ENCODE measurements at places on chromosomes 13 and 19.

GRCh38 chr19:44512326-44513298 lies 12.3 kb upstream of the ZNF180 start:
- DNase-seq: peak; percentile 24

DNA sequence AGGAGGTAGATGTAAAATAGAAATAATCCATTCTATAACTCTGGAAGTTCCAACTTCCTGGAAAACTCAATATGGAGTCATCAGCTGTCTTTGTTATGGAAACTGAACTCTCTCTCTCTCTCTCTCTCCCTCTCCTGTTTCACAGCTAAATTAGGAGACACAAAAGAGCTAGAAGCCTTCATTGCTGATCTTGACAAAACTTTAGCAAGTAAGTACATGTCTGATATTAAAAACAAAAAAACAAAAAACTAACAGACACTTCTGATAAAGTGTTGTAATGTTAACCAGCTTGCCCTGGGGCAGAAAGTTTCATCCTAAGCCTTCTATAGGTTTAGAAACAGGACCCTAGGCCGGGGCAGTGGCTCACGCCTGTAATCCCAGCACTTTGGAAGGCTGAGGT lies 11.3 kb downstream of the RGCC start:
- DNase-seq: no peak

DNA sequence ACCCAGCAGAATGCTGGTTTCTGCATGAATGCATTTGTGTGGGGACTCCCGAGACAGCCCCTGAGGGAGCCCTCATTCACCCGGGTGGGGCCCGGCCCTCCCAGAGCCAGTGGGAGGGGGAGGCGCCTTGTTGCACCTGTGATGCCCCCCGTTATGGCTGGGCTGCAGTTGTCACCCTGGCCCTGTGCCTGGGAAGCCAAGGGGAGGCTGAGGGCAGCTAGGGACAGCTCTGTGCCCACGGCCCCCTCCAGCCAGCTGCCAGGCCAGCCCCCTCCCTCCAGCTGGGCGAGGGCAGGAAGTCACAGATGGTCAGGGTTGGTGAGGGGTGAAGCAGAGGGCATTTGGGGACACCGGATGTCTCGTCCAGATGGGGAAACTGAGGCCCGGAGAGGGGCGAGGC lies 26.1 kb downstream of the NFIC start:
- no peak for DNase-seq

DNA sequence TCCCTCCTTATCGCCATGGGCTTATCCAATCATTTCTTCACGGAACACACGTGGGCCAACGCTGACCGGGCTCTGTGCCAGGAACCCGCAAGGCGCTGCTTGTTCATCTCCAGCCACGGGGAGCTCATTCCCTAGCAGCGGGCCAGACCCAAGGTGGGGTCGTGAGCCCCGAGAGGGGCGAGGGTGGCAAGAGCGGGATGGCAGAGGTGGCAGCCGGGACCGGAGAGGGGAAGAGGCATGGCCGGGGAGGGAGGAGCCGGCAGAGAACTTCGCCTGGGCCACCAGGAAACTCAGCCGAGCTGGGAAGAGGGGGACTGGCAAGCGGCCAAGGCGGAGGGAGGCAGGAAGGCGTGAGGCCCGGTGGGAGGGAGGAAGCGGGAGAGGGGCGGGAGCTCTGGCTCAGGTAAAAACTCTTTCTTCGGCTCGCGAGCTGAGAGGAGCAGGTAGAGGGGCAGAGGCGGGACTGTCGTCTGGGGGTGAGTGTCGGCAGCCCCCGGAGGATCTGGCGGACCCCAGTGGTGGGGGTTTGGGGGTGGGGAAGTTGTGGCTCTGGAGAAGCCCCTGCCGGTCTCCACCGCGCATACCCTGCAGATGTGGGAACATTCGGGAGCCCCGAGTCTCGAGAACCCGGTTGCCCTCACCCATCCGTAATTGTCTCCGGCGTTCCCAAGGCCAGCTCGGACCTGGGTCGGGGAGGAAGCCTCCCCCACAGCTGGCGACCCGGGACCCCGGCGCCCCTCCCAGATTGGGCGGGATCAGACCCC lies at the start of gene B3GNT3:
Gene B3GNT3, plus strand, starts transcription at position 408 of the 764 bp plus-strand sequence. CDS start 12,670 bp downstream, outside the sequence.
- DNase-seq: no peak

DNA sequence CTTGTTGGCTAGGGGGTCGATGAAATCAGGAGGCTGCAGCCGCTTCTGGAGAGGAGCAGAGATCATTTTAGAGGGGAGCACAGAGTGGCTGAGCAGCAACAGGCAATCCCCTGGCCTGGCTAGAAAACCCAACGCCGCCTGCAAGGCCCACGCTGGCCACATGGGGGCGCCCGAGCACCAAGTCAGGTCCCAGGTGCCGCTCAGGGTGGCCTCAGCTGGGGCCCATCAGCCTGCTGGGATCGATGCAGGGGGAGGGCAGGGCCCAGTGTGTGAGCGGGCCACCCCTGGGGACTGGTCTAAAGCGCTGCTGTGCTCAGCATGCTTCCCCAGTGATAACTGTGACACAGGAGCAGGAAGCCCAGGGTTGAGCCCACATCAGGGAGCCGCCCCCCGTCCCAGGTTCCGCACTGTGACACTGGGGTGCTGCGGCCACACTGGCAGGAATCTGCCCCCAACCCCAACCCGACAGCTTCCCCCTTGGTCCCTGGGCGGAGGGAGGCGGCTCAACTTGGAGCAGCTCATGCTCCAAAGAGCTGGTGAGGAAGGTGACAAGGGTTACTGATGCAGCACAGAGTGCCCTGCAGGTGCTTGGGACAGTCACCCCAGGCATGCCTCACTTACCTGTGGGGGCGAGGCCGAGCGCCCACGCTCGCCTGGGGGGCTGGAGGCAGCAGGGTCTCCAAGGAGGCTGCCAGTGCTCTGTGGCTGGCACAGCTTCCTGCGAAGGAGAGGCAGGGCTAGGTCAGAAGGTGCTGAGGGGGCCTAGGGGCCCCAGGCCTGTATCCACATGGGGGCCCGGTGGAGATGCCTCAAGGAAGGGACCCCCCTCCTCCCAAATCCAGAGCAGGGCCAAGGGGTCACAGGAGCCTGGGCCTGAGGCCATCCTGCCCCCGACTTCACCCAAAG lies 13.3 kb upstream of the ISYNA1 start:
- peak; percentile 88 for DNase-seq

GRCh38 chr13:109668433-109669233 lies 117.8 kb downstream of the IRS2 start:
- DNase-seq: no peak

DNA sequence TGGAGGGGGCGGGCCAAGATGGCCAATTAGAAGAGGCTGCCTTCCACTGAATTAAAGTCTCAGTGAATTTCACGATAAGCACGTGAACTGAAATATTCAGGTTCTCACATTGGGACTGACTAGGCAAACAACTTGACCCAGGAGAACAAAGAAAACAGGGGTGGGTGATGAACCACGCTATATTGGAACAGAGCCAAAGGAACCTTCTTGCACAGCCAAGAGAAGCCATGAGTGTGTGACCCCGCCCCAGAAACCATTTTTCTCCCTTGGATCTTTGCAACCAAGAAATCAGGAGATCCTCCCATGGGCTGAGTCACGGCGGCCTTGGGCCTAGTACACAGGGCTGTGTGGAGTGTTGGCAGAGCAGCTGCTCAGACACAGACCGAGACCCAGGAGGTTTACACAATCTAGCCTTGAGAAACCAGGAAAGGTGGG lies 36.8 kb downstream of the ERICH4 start:
- DNase-seq: no peak

GRCh38 chr13:39410964-39411363 lies 192.0 kb downstream of the LHFPL6 start:
- no peak for DNase-seq

- no peak for DNase-seq
These were observed 3.0 kb downstream of the SIGLEC9 start for GRCh38 chr19:51127755-51128154.

DNA sequence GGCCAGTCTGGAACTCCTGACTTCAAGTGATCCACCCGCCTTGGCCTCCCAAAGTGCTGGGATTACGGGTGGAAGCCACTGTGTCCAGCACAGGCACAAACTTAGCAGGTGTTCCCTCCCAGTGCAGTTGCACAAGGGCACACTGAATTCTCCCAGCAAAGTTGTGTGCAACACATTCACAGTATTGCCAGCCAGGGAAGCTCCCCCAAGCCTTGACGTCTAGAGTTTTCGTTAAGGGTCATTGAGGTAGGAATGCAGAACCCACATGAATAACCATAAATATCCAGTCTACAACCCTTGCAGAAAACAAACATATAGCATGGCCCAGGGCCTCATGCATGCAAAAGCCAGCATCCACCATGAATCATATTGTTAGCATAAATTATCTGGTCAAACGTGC lies 3.3 kb upstream of the AURKC start:
- no peak for DNase-seq

DNA sequence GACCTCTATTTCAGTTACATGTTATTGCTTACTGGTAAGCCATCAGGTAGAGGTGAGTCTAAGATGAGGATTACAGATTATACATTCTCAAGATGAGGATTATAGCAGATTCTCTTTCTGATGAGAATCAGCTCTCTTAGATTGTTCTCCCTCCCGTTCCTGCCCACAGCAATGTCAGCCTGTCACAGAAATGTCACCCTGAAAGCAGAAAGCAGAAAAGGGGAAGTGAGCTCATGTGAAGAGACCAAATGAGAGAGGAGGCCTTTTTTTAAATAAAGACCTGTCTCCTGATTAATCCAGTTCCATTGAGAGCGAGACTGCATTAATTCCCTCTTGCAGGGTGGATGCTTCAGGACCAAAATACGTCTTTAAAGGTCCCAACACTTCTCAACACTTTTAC lies 445.6 kb downstream of the KCTD12 start:
- no peak for DNase-seq

DNA sequence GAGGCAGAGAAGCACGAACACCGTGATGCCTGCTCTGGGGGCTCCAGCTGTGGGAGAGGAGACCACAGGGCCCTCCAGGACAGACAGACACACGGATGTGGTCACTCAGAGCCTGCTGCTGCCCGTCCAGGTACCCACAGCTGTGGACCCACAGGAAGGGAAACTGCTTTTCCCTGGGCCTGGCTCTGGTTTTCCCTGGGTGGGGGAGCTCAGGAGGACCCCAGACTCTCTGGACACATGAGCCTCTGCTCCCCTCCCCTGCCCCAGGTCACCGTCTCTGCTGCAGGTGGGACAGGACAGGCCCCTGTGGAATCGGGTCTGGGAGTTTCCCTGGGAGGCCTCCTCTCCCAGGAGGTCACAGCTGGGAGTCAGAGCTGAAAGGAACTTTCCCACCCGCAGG lies 7.3 kb downstream of the LILRA4 start:
- no peak for DNase-seq

DNA sequence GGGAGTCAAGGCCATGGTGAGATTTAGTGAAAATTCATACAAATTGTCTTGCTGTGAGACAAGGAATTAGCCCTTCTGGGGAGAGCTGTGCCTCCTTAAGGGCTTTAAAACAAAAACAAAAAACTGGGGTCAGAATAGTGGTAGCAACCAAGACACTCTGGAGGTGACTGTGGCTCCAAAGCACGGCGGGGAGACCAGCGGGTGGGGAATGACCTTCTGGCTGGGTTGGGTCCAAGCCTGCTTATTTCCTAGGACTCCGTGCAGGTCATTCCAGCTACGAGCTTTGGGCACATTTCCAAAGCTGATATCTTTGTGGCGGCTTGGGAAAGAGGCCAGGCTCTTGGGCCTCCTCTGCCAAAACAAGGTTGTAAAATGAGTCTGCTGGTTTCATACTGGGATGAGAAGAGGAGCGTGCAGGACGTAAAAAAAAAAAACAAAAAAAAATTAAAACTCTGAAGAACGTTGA lies 348.3 kb downstream of the UQCRFS1 start:
- no peak for DNase-seq

- DNase-seq: no peak
These were observed 24.7 kb upstream of the EIF3G start for GRCh38 chr19:10144361-10144760.

- no peak for DNase-seq
These were observed 366 bp upstream of the KL start for GRCh38 chr13:33015791-33016323.

DNA sequence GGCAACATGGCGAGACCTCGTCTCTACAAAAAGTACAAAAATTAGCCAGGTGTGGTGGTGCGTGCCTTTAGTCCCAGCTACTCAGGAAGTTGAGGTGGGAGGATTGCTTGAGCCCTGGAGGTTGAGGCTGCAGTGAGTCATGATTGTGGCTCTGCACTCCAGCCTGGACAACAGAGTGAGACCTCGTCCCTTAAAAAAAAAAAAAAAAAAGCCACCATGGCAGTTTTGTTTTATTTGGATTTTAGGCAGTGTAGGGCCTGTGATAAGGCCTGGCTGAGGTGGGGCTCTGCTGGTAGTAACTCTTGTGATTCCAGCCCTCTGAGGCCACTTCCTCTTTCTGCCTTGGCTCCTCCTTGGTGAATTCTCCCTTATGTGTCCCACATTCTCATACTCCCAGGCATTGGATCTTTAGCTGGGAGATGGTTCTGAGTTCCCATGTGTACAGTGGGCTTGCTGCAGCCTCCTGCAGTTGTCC lies 39.2 kb downstream of the GATAD2A start:
- peak; percentile 62 for DNase-seq

GRCh38 chr19:8666814-8667405 lies 31.7 kb downstream of the ACTL9 start:
- DNase-seq: no peak

DNA sequence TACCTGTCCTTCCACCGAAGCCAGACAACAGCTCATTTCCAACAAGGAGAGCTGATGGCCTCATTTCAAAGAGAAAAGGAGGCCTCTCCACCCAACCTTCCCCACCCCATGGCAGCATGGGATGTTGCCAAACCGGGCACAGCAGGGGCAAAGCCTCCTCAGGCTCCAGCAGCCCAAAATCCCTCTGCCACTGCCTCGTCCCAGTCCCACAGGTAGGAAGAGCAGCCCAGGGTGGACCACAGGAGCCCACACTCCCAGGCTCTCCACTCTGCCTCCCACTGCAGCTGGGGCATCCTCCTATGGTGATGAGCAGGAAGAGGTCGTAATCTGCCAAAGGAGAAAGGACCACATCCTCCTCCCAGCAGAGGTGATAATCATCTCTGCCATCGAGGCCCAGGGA lies 50.9 kb downstream of the PEPD start:
- no peak for DNase-seq

DNA sequence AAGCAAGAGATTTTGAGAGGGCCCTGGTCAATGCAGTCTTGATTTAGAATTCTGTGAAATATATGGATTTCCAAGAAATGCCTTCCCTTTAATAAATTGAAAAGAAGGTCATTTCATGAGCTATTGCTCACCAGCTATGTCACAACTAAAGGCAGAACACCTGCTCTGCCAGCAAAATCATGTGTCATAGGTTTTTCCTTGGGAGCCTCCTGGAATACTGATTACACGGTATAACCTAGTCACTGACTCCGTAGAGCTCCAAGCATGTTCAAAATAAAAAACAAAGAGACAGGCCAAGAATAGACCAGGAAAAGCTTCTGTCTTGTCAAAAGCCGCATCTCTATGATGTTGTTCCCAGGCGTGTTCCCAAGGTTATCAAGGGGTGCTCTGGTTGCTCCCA lies 45.5 kb downstream of the HSPH1 start:
- DNase-seq: no peak

DNA sequence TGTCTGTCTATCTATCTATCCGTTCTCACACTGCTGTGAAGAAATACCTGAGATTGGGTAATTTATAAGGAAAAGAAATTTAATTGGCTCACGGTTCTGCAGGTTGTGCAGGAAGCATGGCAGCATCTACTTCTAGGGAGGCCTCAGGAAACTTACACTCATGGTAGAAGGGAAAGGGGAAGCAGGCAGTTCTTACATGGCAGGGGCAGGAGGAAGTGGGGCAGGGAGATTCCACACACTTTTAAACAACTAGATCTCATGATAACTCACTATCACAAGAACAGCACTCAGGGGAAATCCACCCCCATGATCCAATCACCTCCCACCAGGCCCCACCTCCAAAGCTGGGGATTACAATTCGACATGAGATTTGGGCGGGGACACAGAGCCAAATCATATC lies 105.3 kb downstream of the SLC10A2 start:
- DNase-seq: no peak

- no peak for DNase-seq
These were observed 2.1 kb downstream of the TMEM238 start for GRCh38 chr19:55382013-55382412.
